Astrocyte of the hippocampus (primary cell): ENCODE measurements at places on chromosomes 11 and 22.

- DNase-seq, result peak; percentile 67
These were observed 223.2 kb downstream of the BLID start for GRCh38 chr11:121892863-121893262.

DNA sequence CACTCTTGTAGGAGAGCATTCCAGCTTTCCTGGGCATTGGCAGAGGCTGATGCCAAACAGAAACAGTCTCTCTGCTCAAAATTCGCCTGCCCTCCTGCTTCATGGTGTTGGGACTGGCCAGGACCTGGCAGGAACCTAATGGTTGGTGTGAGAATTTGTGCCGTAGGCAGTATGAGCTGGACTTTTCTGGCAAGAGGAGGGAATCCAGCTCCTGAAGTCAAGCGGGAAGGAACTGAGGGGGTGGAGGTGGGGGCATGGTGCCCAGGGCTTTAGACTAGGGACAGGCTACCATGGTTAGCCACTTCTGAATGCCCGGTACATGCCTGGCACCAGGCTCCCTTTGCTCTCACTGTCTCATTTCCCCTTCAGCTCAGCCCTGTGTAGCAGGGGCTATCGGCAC lies 6.9 kb upstream of the TOMM22 start:
- DNase-seq, result peak; percentile 19

GRCh38 chr11:14132312-14132711 lies 169.8 kb downstream of the SPON1 start:
- peak; percentile 42 for DNase-seq

DNA sequence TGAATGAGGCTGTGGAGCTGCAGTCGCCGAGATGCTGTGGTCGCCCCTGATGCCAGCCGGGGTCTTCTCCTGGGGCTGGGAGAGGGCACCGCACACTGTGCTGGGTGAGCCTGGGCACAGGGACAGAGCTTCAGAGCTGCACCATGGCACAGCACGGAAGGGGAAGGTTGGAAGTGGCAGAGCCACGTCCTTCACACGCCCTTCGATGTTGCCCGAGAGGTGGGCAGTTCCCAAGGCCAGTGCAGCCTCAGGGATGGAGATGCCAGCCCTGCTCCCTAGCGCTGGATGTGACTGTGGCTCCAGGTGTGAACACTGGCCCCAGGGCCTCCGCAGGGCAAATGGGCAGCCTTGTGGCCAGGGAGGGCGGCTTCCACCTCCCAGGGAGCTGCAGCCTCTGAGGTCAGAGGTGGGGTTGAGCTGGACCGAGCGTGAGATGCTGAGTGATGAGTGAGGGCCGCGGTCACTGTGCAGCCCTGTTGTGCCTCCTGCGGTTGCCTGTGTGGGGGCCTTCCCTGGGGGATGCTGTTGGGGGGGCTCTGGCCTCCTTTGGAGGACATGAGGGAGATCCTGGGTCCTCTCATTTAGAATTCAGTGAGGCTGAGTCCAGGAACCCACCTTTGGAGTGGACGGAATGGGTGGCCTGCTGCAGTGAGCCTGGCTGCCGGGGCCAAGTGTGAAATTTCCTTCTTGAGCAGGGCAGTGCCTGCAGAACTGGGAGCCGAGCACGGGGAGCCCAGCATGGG lies 1090.0 kb downstream of the BRD1 start:
- no peak for DNase-seq

DNA sequence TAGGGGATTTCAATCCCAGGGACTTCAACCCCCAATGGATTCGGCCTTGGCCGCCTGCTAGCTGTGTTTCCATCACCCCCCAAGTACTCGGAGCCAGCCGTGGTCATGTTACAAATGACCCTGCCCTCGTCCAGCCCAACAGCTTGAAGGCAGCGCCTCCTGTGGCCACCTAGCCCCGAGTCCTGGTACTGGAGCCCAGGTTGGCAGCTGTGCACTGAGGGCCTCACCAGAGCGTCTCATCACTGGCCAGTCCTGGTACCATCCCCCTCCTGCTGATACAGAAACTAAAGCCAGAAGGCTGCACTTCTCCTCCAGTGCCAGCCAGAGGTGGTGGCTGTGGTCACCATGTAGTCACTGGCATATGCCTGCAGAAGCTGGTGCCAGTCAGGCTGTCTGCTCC lies 44.9 kb upstream of the FADD start:
- peak; percentile 54 for DNase-seq

- DNase-seq, result no peak
These were observed 6.6 kb upstream of the GNAZ start for GRCh38 chr22:23063539-23064380.

DNA sequence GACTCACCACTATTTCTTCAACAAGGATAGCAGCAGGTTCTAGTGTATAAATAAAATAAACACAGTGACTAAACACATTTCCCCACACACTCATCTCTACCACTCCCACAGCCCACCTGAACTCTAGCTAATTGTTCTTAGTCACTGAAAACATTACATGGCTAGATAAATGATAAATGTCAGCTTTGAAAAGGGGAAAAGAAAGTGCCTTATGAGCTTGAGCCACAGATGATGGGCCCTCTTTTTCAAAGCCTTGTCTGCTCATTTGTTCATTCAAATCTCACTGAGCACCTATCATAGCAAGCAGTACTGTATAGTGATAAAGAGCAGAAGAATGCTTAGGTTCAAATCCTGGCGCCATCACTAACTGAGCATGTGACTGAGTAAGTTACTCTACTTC lies 58.3 kb downstream of the SIK3 start:
- DNase-seq, result no peak

GRCh38 chr11:124090996-124091395 lies 24.3 kb upstream of the VWA5A start:
- no peak for DNase-seq

DNA sequence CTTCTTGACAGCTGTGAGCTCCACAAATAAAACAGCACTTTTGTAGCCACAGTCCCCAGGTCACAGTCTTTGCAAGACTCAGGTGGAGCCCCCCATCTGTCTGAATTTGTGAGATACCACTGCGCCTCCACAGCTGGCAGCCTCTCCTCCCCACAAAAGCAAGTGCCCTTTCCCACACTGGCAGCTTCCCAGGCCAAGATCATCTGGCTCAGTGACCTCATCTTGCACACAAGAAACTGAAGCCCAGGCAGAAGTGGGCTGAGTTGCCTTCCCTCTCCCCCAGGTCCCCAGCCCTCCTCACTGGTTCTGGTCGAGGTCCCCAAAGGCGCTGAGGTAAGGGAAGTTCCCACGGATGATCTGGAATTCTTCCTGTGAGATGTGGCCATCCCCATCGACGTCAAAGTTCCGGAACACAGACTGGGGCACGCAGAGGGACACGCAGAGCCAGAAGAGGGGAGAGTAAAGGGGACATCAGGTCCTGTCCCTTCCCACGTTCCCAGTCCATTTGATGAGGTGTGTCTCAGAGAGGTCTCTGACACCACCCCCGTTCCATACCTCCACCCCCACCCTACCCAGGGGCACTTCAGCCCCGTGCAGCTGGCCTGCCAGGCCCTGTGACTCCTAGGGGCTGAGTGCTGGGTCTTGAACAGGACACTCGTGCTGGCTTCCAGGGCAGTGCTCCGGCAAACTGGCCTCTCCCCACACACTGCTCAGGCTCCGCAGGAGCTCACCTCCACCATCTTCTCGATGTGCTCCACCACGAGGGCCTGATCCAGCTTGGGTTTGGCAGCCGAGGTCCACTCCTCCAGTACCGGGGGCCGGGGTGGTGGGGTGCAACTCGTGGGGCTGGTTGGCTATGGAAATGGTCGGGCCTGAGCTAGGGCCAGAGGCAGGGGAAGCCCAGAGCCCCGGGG lies 8.9 kb downstream of the RASGRP2 start:
- no peak for DNase-seq

- DNase-seq, result no peak
These were observed 35.2 kb upstream of the PARVG start for GRCh38 chr22:44145544-44145943.

- peak; percentile 93 for DNase-seq
These were observed 19.6 kb downstream of the CKAP5 start for GRCh38 chr11:46826310-46827044.

DNA sequence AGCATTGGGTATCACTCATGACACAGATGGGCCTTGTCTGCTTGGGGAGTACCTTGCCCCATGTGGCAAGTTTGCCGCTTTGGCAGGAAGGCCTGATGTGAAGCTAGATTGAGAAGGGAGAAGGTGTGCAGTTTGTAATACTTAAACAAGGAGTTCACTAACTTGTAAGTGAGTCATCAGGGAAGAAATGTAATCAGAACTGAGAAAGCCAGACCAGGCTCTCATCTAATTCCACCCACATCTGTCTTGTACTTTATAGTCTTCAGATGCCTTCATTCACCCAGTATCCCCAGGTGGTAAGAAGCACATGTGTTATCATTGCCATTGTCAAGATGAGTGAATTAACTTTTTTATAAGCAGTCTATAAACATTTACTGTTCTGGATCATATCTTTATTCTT lies 116.0 kb upstream of the DDI1 start:
- DNase-seq, result peak; percentile 22

- no peak for DNase-seq
These were observed 554.7 kb downstream of the MIAT start for GRCh38 chr22:27212102-27212501.

- DNase-seq, result no peak
These were observed 87.8 kb upstream of the NNMT start for GRCh38 chr11:114208377-114208776.

DNA sequence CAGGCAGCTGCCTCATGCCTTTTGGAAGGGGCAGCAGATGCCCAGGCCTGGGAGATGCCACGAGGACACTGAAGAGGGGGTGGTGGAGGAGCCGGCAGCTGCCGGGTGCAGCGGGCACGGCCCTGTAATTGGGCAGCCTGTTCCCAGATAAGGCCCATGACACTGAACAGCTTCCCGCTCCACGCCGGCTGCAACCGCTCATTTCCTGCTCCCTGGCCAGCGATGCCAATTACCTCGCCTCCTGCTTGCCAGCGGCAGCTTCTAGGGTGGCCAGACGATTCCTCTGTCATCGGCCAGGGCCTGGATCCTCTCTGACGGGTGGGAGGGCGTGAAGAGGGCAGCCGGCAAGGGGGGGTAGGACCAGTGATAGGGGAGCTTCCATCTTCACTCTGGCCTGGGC lies 22.8 kb downstream of the FLRT1 start:
- DNase-seq, result peak; percentile 46

DNA sequence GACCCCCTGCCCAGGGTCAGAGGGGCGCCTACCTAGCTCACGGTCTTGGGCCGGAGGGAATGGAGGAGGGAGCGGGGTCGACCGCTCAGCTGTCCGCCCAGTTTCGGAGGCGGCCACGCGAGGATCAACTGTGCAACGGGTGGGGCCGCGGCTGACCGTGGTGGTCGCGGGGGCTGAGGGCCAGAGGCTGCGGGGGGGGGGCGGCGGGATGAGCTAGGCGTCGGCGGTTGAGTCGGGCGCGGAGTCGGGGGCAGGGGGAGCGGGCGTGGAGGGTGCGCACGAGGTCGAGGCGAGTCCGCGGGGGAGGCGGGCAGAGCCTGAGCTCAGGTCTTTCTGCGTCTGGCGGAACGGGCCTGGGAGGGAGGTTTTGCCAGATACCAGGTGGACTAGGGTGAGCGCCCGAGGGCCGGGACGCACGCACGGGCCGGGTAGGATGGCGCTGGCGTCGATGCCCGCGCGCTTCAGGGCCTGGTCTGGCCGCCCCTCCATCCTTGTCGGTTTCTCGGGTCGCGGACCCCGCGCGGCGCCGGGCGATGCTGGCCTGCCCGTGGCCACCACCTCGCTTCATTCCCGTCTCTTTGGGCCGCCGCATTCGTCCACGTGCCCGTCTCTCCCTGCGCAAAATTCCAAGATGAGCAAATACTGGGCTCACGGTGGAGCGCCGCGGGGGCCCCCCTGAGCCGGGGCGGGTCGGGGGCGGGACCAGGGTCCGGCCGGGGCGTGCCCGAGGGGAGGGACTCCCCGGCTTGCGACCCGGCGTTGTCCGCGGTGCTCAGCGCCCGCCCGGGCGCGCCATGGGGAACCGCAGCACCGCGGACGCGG lies at the start of gene DRD4:
Gene DRD4 (plus strand): TSS at position 759 of the 822 bp plus-strand sequence. CDS start 36 bp downstream, at position 795.
- DNase-seq, result peak; percentile 81

GRCh38 chr22:39360674-39361413 lies 11.1 kb downstream of the SYNGR1 start:
- peak; percentile 87 for DNase-seq

DNA sequence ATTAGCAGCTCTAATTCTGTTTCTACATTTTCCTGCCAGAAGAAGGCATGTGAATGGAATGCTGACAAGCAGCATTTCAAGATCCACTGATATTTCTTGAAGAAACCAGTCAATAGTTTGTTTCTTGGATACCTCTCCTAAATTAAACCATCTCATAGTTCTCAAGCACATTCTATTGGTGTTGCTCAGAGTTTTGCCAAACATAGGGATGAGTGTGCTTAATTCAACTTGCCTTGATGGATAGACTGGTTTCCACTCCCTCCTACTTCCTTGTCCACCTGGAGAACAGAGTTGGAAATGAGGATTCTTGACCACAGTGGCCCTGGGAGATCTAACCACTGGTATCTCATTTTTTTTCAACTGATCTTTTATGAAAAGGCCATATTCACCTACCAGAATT lies 29.8 kb upstream of the DDX10 start:
- DNase-seq, result peak; percentile 21

DNA sequence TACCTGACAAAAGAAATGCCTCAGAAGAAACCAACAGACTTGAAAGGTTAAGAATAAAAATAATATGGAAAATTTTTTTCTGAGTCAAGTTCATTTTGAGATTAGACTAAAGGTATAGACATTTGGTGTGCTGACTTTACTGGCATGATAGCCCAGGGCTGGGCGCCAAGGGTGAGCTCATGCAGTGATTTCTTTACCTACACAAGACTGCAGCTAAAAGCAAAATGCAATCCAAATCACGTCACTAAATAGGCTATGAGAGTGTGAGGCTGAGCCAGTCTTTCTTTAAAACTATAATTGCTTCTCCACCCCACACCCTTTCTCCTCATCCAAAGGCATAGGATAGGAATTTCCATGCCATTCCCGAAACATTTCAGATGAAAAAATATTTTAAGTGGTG lies 196.5 kb downstream of the FAM76B start:
- DNase-seq, result peak; percentile 63

DNA sequence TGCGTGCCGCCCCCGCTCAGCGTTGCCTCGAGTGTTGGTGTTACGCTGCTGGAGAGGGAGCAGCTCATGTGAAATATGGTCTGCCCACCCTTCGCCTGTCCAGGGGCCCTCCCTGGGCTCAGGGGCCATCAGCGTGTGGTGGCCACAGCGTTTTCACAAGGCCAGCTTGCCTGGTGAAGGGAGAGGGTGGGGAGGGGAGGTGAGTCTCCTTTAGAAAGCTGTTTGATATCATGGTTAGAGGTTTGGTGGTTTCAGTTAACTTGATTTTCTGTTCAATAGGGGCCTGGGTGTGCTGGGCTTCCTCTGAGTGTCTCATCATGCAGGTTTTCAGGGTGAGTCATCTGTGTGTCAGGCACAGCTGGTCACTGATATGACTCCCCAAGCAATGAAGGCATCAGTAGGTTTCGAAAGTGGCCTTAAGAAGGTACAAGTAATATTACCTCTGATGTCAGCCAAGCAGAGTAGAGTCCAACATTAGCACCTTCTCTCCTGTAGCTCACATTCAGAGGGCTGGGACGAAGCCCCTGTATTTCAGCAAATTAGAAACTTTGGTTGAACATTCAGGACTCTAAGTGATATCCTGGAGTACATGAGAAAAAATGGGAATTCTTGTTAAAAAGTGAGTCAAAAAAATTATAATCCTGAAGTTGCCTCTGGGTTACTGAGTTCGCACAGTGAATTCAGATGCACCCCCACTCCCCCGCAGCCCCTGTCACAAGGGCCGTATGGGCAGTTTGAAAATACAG lies 172.5 kb downstream of the TBC1D22A start:
- peak; percentile 88 for DNase-seq

- no peak for DNase-seq
These were observed 435 bp upstream of the TAF6L start for GRCh38 chr11:62770778-62771143.

- DNase-seq, result no peak
These were observed 42.6 kb downstream of the CNTN5 start for GRCh38 chr11:99063331-99063730.
